ENCODE measurements at places on chromosomes 5 and 9.

DNA sequence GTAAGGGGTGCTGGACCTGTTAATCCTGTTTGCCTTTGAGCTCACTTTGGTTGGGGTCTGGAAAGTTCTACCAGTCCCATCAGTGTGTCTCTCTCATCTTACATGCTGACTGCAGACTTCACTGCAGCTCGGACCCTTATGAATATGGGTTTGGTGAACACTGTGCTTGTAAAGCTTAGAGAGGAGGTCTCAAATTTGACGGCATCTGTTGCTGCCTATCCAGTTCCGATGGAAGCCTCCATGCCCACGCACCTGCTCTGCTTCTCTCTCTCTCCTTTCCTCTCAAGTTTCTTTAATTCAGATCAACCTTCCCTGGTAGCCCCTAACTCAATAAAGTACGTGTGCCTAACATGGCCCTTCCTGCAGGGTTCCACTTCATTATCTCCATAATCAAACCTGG, 217.9 kb downstream of the HSPA4 start:
- no peak for DNase-seq

DNA sequence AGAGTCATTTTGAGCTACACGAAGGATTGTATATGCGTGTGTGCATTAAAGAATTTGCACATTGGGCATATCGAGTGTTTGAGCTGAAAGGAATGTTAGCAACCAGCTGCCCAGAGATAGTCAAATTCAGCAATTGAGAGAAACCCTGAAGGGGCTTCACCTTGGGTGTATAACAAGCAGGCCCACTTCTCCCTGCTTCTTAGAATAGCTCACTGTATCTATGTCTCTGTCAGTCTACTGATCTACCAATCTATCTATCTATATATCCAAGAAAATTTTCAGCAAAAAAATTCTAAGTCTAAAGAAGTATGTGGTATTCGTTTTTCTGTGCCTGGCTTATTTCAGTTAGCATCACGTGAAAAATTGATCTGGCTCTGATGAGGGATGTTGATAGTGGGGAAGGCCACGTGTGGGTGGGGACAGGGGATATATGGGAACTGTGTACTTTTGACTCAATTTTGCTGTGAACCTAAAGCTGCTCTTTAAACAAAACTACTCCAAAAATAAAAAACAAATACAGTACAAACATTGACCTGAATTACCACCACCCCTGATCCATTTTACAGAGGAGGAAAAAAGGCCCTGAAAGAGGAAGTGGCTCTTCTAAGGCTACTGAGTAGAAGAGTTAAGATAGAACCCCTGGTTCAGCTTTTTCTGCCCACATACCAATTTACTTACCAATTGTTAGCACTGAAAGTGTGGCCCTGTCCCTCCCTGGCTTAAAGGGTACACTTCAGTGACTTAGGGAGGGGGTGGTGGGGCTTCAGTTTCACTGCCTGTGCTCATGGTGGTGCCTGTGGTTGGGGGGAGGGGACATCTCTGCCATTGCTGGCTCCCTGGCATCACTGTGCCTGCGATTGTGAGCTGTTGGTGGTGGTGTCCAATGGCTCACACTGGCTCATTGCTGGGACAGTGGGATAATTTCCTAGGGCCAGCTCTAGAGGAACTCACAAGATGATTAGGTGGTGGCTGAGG, 141.8 kb downstream of the DOCK2 start:
- no peak for DNase-seq

DNA sequence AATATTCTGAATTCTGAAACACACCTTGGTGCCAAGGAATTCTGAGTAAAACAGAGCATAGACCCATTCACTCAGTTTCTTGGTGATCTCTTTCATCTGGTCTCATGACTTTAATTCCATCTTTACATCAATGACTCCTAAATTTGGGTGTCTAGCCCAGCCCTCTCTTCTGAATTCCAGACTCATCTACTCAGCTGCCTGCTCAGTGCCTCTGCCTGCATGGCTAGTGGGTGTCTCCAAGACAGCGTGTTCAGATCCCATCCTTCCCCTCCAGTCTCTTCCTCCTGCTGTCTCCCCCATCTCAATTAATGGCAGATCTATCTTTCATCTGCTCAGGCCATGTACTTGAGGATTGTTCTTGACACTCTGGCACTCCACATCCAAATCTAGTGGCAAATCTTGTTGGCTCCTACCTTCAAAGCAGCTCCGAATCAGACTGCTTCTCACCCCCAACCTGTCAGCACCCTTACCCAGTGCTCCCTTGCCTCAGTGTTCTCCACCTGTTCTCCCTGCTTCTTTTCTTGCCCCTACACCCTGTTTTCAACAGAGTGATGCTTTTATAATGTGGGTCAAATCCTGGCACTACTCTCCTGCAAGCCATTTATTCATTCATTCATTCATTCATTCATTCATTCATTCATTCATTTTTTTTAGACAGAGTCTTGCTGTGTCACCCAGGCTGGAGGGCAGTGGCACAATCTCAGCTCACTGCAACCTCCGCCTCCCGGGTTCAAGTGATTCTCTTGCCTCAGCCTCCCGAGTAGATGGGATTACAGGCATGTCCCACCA, 5.3 kb downstream of the CAVIN4 start:
- peak; percentile 51 for DNase-seq

DNA sequence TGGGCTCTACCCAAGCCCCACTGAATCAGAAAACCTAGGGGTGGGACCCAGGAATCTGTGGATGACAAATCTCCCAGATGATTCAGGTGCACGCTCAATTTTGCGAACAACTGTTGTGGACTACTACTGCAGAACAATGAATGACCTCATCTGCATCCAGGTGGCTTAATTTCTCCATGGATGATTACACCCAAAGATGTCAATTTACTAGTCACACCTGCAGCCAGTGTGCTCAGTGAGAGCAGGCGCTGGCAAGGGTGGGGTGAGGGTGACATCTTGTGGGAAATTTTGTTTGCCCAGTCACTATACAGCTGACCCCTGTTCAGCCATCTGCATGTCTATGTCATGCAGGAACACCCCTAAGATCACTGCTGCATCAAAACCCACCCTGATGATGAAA, 118.2 kb downstream of the ENTREP1 start:
- DNase-seq, result no peak

DNA sequence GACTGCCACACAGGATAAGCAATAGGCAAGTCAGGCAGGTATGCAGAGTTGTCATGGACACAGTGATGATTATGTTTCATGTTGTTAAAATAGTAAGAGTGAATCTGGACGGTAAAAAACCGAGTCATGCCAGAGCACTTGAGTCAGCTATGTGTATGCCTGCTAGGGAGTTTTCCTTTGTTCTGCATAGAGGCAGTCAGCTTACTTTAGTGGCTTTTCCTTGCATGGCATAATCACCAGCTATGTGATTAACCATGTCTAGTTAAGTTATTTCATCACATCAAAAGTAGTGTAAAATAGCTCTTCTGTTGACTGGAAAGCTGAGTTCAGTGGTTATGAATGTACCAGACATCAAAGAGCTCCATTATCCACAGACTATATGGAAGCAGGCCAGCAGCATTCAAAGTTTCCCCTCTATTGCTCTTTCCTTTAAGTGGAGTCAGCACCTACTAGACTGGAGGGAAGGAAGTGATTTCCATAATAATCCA, 989.8 kb downstream of the TLE1 start:
- DNase-seq, result no peak

GRCh38 chr5:6545036-6545693, 87.7 kb downstream of the NSUN2 start:
- DNase-seq, result no peak

GRCh38 chr9:5553211-5553610, 42.9 kb downstream of the PDCD1LG2 start:
- peak; percentile 36 for DNase-seq

DNA sequence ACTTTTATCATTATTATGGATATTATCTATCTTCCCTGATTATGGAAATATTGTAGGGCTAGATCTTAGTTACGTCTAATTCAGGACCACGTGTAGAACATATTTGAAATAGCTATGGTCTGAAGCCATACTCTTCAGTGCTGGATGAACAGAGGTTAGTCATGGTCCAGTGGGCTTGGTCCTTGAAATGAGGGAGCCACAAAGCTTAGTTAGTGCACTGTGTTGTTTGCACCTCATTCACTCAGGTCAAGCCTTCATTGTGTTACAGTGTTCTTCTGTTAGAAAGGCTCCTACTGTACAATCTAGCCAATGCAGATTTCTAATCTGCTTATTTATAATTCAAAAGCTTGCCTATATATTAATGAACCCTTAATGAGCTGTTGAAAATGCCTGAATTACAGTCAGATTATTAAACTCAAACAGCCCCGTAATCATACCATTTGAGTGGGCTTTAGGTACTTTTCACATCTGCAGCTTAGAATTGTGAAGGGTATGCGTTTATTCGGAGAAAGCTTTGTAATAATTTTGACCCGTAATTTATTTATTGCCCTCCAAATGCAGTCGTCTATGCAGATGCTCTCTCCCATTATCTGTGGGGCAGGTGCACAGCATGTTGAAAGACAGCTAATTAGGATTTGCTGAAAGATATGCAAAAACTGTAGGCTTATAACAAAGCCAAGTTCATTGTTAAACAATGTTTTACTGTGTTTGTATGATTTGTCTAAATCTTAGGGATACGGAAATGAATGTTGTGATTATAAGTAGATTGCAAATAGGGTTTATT, 164.9 kb downstream of the PBX3 start:
- DNase-seq, result peak; percentile 24

DNA sequence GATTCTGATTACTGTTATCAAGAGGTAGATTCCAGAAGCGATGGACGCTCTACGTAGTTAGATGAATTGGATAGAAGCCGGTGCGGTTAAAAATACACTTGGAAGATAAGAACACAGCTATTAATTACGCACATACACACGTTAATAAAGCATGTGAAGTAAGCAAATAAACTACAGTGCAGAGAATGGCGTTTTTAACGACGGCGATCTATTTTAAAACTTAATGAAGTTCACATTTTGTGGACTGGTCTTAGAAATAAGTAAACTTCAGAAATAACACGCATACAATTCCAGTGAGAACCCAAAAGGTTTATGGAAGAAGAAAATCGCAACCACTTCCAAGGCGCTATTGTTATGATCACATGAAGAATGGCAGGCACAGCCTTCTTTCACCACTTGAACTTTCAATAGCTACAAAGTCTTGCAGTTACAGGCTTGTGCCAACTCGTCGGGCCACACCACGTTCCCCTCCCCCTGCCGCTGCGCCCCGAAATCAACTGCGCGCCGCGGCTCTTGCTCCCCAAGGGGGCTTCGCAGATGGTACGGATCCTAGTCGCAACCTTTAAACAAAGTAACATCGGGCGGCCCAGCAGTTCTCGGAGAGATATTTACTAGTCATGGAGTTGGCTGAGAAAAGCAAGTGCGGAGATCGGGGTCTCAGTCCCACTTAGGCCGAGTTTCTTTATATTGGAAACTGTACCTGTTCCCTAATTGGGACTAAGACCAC, 866 bp upstream of the SEMA6A start:
- DNase-seq, result peak; percentile 20

DNA sequence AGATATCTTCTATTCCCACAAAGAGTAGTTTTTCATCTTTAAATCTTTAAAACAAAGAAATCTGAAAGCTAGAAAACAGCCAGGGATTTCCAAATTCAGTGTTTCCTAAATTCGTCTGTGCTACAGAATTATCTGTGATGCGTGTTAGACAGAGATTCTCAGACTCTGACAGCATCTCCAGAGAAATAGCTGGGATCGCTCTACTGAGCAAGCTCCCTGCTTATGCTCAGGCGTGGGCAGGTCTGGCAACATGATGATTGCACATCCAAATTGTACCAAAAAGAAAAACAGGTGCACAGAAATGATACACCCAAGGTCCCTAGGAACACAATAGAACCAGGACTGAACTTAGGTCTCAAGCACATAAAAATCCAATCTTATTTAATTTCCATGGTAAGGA, 22.8 kb upstream of the CRHBP start:
- DNase-seq, result no peak

DNA sequence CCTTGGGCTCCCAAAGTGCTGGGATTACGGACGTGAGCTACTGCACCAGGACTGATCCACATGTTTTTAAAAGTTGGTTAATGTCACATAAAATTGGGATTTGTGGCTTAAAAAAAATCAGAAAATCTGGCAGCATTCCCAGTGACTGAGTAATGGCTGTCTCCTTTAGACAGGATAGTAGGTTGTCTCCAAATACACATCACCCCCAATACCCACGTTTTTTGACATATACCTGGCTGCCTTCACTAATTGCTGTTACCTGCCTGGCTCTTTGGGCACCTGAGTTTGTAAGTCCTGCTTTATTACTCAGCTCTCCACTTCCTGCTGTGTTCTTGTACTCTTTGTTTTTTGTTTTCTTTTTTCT, 84.8 kb downstream of the KDM4C start:
- DNase-seq, result peak; percentile 41

GRCh38 chr9:10237584-10237983, 375.2 kb downstream of the PTPRD start:
- no peak for DNase-seq

DNA sequence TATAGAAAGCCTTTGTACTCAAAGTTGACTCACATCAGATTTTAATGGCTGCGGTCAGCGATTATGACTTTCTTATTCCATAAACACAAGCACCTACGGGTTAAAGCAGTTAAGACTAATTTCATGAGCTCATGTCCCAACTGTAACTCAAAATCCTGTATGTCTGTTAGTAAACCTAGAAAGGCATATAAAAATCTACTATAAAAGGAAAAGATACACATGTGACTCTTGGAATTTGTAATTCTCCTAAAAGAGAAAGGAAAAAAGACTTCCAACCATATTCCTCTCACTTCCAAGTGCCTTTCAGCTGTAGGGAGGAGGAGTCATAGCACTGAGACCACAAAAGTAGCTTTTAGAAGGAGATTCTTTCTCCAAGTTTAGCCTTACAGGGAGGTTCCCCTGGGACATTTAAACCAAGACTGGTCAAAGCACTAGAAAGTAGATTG, 129.1 kb downstream of the EBF1 start:
- no peak for DNase-seq

GRCh38 chr5:68680366-68680765, 413.4 kb upstream of the SLC30A5 start:
- DNase-seq, result peak; percentile 41

DNA sequence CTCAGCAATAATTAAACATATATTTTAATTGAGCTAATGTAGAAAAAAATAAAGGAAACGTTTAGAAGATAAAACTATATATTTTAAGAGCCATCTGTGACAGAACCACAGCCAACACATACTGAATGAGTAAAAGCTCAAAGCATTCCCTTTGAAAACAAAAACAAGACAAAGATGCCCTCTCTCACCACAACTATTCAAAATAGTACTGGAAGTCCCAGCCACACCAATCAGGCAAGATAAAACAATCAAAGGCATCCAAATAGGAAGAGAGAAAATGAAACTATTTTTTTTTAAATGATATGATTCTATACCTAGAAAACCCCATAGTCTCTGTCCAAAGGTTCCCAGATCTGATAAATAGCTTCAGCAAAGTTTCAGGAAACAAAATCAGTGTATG, 262.0 kb downstream of the HTR1A start:
- DNase-seq, result no peak

- DNase-seq, result peak; percentile 4
Measured at GRCh38 chr5:73436535-73437100, 12.0 kb downstream of the FOXD1 start.

DNA sequence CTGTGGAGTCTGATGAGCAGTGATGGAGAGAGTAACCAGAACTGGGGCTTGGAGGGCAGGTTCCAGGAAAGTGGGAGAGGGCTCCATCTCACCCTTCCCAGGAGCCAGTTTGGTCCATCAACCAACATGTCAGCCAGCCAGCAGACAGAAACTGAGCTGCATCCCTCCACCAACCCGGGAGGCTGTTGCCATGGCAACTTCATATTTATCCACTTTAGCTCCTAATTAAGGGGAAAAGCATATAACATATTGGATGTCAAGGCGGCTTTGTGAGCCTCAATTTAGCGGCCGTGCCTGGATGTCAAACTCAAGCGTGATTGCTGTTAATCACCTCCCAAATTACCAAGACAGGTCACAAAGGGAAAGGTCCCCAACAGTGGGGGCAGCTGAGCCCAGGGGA, 81.5 kb upstream of the ARAP3 start:
- DNase-seq, result no peak
